ENCODE measurements at places on chromosomes 5 and 9.

- DNase-seq, result no peak
Measured at GRCh38 chr9:35426627-35427026, 63.3 kb upstream of the RUSC2 start.

GRCh38 chr9:2641033-2641432 lies 19.4 kb downstream of the VLDLR start:
- DNase-seq, result no peak

GRCh38 chr9:111615928-111616327 lies 15.2 kb upstream of the DNAJC25 start:
- DNase-seq, result no peak

DNA sequence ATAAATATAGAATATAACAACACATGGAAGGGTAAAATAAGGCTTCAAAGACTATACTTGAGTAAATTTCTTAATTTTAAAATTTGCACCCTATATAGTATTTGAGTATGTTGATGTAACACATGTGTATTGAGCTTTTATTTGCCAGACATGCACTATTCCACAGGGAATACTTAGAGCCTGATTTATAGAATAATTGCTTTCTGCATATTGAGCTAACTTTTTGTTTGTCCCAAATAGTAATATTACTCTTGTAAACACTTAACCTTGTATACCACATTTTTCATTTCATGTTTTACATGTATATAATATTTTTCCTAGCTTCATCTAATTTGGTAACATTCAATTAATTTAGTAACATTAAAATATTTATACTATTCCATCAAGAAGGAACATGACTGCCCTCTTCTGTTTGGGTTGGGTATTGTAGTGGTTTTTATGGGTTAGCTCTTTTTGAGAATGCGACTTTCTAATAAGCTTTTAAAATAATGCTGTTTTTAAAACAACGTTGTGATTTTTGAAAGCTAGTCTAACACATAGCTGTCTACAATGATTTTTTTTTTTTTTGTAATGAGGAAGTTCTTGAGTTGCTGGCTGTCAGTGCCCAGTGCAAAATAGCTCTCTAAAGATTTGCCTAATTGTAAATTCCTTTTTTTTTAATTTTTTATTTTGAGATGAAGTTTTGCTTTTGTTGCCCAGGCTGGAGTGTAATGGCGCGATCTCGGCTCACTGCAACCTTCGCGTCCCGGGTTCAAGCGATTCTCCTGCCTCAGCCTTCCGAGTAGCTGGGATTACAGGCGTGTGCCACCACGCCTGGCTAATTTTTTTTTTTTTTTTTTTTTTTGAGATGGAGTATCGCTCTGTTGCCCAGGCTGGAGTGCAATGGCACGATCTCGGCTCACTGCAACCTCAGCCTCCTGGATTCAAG lies 4.8 kb downstream of the SUB1 start:
- DNase-seq, result peak; percentile 68

DNA sequence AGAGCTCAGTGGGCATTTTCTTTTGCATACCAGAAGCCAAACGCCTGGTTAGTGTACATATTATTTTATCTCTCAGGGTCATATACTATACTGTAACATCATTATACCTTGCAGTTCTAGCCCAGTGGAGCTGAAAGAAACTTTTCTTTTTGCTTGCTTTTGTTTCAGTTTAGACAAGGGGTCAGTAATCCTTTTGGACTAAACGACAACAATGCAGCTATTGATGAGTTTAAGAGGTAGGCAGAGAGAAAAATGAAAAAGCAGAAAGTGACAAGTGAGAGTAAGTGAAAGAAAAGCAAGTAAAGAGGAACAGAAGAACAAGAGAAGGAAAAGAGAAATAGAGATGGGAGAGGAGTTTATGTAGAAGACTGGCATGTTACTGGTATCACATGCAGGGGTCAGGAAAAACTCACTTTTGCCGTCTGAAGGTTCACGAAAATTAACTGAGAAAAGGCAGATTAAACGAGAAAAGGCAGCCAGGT lies 47.4 kb upstream of the TENT2 start:
- no peak for DNase-seq

- no peak for DNase-seq
Measured at GRCh38 chr5:135032999-135033861, 798 bp downstream of the PITX1 start.

Data from SK-N-MC (cell line).